ENCODE measurements at places on chromosomes 7 and 10. TPM values are rescaled to one million over a fixed set of nuclear protein-coding genes. Genes with fewer than 3 reads are reported as not detected.

OR2A42 gene
- 0.10 TPM for total RNA-seq

DMBT1 gene
- not detected for total RNA-seq

MMP21 gene
- 0.21 TPM for total RNA-seq

DNA2 gene
- 7.5 TPM for total RNA-seq

ZNF679 gene
- not detected for total RNA-seq

LIPF gene
- not detected for total RNA-seq

ZNF503 gene
- total RNA-seq: 4.7 TPM

TWIST1 gene
- total RNA-seq: not detected

KLF14 gene
- under 0.01 TPM for total RNA-seq

FAM25G gene
- not detected for total RNA-seq

LRRC27 gene
- 1.4 TPM for total RNA-seq

SH3PXD2A gene
- total RNA-seq: 3.1 TPM

FKBP6 gene
- not detected for total RNA-seq

LEP gene
- not detected for total RNA-seq

PDK4 gene
- 1.2 TPM for total RNA-seq

TACC2 gene
- not detected for total RNA-seq

ADARB2 gene
- total RNA-seq: under 0.01 TPM

LRIT1 gene
- total RNA-seq: not detected

FRMD4A gene
- total RNA-seq: 0.63 TPM

RBM33 gene
- total RNA-seq: 100 TPM

ZNF365 gene
- total RNA-seq: 1.5 TPM

CYP17A1 gene
- not detected for total RNA-seq

ZNF212 gene
- 9.2 TPM for total RNA-seq

C10orf105 gene
- 0.31 TPM for total RNA-seq

ZCCHC24 gene
- 4.0 TPM for total RNA-seq

SNX13 gene
- 57.2 TPM for total RNA-seq
